Activated T-cell treated with anti-CD3 and anti-CD28 coated beads for 1 hour (primary cell): ENCODE measurements at places on chromosomes 3 and 15.

GRCh38 chr15:31330836-31331235 is 4.2 kb downstream of the KLF13 start:
- no peak for DNase-seq

DNA sequence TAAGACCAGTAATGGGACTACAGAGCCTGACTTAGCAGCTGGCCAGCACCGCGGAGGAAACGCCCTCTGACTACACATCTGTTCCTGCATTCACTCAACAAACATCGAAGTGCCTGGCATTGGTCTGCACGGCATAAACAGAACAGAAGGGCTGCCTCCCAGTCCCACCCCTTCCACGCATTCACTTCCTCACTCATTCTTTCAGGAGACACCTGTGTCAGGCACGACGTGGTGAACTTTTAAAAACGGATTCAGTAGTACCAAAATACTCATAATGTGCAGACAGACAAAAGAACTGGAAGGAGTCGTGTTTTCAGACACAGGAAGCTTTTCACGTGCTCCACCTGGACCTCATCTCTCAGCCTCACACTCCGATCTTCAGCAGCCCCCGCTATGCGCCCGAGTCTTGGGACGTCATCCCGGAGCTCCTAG is 123.3 kb downstream of the XXYLT1 start:
- DNase-seq, result no peak

DNA sequence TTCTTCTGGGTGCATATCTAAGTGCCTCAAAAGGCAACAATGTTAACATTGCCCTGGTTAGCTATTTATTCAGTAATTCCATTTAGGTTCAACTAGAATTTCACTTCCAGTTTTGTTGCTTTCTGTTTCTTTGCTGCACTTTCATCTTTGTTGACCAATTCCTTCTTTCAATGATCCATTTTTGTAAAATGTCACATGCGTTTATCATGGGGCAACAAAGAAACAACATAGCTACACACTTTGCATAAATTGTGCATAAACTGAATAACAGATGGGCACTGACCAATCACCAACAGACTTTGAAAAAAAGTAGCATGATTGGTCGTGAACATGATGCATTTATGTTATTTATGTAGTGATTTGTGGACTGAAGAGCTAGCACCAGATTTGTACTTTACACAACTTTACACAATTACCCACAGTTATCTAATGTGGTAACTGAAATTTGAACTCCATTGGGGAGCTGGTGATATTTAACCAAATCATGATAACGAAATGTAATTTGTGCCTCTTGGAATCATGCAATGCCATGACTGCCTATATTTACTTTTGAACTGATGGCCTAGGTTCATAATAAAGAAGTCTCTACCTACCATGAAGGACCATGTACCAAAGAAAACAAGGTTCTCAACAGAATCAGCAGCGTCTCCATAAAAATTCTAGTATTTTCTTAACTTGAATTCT is 7.1 kb upstream of the CPOX start:
- no peak for DNase-seq

- DNase-seq, result no peak
Measured at GRCh38 chr3:25817107-25817506, 27.2 kb downstream of the OXSM start.

DNA sequence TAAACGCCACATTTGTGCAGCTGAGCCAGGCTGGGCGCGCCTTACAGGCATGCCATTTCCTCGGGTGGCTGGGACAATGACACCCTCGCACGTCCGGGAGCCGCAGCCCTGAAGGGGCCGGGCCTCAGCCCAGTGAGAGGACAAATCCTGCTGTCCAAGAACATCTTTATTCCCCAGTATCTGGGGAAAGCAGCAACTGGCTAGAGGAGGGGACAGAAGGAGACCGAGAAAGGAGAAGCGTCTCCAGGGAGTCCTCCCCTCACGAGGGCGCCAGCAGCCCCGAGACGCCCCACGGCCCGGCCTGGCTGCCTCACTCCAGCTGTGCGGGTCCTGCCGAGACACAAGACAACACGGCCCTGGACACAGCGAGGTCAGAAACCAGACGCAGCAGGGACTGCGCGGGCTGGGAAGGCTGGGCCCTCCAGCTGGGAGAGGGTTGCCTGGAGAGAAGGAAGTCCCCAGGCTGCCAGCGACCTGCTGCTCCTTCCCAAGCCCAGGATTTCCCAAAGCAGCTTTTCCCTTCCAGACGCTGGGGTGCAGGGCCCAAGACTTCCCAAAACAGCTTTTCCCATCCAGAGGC is 130.2 kb downstream of the CHSY1 start:
- DNase-seq, result no peak

- DNase-seq, result no peak
Measured at GRCh38 chr3:2771741-2772140, 338.4 kb downstream of the IL5RA start.

- no peak for DNase-seq
Measured at GRCh38 chr3:151563305-151563704, 102.4 kb upstream of the IGSF10 start.

DNA sequence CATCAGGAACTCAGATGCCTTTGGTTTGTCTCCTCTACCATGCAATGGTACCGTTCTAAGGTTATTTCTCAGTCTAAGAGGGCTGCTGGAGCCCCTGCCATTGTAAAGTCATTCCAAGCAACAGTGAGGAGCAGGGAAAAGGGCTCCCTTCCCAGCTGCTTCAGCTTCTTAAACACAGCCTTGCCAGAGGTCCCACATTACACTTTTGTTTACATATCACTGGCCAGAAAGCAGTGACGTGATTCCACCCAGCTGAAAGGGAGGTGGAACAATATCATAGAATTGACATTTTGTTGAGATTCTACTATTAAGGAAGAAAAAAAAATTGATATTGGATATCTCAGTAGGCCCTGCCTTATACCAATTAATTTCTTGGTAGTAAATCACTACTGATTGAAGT is 194.6 kb downstream of the SUCLG2 start:
- no peak for DNase-seq

DNA sequence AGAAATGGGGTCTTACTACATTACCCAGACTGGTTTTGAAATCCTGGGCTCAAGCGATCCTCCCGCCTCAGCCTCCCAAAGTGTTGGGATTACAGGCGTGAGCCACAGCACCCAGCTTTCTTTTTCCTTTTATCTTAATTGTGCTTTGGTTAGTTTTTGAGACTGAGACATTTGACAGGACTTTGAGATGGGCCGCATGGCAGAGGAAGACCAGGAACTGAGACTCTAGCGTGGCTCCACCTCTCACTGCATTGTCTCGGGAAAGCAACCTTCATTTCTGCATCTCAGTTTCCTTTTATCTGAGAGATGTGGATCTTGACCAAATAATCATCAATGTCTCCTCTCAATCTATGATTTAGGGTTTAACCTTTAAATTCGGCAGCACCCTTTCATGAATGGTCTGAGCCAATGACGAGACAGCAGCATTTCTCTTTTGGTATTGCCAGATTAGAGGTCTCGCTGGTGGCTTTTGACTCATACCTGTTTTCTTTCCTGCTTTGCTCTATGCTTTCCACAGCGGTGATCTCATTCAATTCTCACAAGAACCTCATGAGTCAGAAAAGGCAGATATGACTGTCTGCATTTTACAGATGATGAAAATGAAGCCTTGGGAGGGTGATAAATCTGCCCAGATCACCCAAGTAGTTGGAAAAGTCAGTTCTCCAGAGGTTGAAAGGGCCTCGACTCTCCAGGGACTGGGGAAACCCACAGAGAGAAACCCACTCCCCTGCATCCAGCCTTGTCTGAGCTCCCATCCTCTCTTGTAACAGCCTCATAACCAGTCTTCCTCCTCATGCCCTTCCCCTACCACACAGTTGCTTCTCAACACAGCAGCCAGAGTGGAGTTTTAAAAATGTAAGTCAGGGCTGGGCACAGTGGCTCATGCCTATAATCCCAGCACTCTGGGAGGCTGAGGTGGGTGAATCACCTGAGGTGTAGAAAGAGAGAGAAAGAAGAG is 84.8 kb upstream of the FOXB1 start:
- DNase-seq, result no peak

DNA sequence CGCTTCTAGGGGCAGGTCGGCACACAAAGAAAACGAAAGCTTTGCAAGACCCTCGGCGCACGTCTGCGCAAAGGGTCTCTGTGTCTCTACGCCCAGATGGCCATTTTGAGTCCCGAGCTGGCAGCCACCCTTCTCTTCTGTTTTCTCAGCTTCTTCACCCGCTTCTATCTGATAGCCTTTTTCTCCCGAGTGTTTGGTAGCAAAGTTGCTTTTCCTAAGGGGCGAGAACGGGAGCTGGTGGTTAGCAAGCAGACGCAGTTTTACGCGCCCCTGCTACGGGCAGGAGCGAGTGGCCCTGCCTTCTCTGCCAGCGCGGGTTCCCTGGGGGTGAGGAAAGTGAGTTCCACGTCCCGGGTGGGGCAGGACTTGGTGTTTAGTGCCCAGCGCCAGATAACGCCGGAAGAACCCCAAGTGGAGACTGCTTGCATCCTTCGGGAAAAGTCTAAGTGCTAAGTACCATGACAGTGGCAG is 2.9 kb upstream of the MKRN2 start:
- DNase-seq, result no peak

DNA sequence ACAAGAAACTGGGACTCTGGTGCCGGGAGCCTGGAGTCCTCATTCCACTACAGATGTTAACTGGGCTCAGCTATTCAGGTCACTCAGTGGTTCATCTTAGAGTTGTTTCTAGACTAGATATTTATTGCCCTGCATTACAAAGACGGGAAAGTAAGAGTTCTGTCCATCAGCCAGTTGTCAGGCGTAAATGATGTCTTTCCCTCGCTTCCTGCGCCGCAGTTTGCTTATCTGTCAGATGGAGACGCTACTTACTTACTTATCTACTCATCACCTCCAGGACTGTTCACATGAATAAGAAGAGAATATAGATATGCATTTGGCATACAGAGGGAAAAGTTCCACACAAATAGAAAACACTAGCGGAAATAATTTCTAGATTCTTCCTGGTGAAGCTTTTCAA is 47.8 kb upstream of the CGNL1 start:
- no peak for DNase-seq

GRCh38 chr3:16906682-16907081 is 21.9 kb downstream of the PLCL2 start:
- DNase-seq, result no peak
